GM04503 (cell line): ENCODE measurements at places on chromosomes 6 and 20.

GRCh38 chr20:32241807-32242206 is 34.1 kb downstream of the POFUT1 start:
- DNase-seq, result no peak

GRCh38 chr6:157967020-157967419 is 14.6 kb upstream of the SYNJ2 start:
- DNase-seq, result no peak

DNA sequence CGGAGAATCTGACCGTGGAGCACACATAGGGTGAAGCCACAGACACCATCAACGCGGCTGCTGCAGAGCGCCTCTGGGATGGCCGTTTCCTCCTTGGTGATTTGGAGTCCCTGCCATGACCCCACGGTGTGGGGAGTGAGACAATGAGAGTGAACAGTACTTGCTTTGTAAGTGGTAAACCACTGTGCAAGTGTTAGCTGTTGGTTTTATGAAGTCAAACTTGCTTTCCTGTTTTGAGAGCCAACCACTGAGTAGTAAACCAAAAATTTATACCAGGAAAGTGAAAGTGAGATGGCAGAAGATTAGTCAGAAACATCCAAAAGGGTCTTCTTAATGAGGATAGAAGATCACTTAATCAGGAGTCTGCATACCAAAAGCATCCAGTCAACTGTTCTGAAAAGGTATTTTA is 160.7 kb downstream of the FOXC1 start:
- DNase-seq, result no peak

DNA sequence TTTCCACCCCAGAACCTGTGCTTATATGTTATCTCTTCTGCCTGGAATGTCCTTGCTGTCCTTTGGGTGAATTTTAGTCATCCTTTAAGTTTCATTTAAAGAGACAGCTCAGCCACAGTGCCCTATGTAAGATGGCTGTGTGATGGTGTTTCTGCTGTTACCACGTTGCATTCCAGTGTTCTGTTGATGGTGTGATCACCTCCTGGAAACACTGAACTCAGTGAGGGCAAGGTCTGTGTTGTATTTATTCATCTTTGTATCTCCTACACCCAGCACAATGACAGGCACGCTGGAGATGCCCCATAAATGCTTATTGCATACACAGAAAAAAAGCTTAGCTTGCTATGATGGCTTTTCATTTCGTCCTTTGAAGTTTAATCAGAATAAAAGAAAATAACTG is 102.5 kb downstream of the MAP3K7 start:
- no peak for DNase-seq

DNA sequence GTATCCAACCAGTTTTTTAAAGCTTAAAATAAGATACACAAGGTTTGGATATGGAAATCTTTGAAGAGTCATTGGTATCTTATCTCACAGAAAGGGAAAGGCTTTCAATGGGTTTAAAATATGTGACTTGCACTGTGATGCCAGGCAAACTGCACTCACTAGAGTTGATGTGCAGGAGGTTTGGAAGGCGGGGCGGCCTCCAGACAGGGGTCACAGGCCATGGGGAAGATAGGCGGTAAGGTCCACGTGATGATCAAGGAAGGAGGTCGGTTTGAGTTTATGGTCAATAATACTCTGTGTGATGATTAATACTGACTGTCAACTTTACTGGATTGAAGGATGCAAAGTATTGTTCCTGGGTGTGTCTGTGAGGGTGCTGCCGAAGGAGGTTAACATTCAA is 9.5 kb upstream of the RAMACL start:
- DNase-seq, result no peak

GRCh38 chr20:55090286-55090685 is 614.9 kb downstream of the DOK5 start:
- DNase-seq, result no peak

DNA sequence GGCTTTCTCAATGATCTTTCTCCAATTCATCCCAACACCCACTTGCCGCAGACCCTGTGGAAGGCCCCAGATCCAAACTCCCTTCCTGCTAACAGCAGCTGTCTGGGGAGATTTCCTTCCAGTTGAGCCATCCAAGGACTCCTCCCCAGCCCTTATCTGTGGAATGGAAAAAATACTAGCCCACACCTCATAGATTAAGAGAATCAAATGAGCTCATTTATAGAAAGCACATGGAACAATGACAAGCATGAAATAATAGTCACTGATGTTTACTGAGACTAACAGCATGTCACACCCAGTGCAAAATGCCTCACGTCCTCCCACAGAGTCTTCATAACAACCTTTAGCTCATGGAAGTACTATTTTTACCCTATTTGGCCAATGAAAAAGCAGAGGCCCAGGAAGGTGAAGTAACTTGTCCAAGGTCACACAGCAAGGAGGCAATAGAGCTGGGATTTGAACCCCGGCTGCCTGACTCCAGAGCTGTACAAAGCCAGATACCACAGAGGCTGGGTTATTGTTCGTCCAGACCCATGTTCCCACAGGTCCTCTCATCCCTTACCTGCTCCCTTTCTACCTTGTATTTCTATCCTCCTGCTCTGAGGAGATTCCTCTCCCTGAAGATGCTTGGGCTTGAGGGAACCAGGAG is 23.4 kb upstream of the PTGIS start:
- no peak for DNase-seq

GRCh38 chr6:167833396-167833763 is 6.7 kb downstream of the AFDN start:
- DNase-seq, result no peak

DNA sequence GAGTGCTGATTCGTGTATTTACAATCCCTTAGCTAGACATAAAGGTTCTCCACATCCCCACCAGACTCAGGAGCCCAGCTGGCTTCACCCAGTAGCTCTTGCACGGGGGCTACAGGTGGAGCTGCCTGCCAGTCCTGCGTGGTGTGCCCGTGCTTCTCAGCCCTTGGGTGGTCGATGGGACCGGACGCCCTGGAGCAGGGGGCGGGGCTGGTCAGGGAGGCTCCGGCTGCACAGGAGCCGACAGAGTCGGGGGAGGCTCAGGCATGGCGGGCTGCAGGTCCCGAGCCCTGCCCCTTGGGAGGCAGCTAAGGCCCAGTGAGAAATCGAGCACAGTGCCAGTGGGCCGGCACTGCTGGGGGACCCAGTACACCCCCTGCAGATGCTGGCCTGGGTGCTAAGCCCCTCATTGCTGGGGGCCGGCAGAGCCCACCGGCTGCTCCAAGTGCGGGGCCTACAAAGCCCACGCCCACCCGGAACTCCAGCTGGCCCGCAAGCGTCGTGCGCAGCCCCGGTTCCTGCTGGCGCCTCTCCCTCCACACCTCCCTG is 48.9 kb upstream of the UST start:
- no peak for DNase-seq

GRCh38 chr6:139010674-139011073 is 17.9 kb upstream of the ABRACL start:
- DNase-seq, result no peak

DNA sequence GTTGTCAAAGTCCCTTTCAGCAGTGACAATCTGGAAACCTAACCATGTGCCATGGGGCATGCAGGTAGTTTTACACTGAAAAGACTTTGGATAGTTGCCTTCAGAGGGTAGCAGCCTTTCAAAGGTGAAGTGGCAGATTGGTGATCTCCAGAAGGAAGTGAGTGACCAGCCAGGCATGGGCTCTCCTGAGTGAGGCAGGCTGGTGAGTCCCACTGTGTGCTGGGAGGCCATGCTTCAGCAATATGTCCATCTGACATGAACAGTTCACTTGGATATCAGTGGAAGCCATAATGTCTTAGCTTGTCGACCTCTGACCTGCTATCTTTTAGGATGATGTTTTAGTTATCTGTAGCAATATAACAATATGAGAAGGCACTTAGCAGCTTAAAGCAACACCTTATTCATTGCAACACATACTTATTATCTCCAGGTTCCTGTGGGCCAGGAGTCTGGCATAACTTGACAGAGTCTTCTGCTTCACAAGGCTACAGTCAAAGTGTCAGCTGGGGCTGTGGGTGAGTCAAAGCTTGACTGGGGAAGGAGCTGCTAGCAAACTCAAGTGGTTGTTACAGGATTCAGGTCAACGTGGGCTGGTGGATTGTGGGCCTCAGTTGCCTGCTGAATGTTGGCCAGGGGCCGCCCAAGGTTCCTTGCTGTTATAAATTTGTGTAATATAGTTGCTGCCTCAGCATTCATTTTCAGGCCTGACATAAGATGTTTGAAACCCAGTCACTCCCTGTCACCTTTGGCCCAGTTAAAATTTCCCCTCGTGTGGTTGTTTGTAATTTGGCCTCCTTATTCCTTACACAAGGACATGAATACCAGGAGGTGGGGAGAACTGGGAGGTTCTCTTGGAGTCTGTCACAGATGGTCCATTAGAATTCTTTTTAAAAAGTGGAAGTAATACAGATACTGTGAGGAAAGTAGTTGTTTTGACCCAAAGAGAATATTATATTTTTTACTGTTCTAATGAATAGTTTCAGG is 100.2 kb downstream of the UST start:
- no peak for DNase-seq

DNA sequence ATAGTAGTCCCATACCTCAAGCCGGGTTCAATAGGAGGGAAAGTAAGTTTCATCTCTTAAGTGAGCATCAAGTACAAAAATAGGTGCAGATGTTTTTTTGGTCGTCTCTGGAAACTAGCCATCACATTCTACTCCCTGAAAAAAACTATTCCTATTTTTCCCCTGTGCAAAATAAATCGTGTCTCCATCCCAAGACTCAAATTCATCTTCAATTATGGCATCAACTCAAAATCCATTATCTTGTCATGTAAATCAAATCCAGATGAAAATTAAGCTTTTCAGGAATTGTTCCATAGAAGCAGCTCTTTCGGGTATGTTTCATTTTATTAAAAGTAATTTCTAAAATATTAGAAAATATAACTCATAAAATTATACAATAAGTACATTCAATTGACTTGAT is 1368.4 kb downstream of the GRIK2 start:
- DNase-seq, result no peak

- DNase-seq, result no peak
Observed at GRCh38 chr20:2606507-2607006, 45.9 kb upstream of the NOP56 start.

DNA sequence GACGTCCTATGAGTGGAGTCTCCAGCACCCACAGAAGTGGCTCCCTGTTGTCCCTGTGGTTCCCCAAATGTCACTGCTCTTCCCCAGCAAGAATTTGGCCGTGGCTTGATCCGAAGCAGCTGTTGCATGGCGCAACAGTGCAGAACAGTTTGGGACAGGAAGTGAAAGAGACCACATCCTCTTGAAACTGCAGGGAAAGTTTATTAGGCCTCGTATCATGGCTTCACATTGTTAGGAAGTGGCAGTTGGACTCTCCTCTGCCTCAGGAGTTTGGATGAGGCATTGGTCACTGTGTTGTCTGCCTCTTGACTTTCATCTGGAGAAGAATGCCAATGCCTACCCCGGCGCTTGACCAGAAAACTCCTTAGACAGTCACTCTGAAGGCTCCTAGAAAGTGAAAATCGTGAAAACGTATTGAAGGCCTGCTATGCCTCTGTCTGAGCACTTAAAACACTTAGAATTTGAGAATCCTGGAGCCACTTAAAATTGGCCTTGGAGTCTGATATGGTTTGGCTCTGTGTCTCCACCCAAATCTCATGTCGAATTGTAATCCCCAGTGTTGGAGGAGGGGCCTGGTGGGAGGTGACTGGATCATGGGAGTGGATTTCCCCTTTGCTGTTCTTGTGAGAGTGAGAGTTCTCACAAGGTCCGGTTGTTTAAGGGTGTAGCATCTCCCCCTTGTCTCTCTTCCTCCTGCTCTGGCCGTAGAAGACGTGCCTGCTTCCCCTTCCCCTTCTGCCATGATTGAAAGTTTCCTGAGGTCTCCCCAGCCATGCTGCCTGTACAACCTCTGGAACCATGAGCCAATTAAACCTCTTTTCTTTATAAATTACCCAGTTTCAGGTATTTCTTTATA is 334.9 kb upstream of the JARID2 start:
- DNase-seq, result no peak

DNA sequence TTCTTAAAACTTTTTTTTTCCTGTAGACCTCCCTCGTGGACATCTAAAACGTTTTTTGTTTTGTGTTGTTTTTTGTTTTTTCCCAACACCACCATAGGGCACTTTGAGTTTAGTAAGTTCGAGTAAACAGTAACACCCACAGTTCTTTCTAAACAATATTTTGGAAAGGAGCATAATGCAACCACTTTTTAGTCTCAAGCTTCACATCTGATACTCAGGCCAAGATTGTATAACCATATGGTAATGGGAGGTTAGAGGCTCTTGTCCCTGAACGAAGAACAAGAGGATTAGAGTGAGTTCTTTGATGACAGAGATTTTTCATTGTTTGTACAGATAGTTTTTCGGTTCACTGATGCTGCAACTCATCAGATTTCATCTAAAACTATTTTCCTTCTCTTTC is 144.6 kb downstream of the MTHFD1L start:
- no peak for DNase-seq

- DNase-seq, result no peak
Observed at GRCh38 chr6:55826941-55827340, 48.4 kb downstream of the BMP5 start.

GRCh38 chr6:129908858-129909257 is 47.7 kb upstream of the TMEM244 start:
- DNase-seq, result no peak

GRCh38 chr6:17281100-17281496 is at the start of gene RBM24:
TSS of gene RBM24 (plus strand) at chr6:17281361. CDS start at chr6:17281582, 221 bp downstream.
- no peak for DNase-seq

- peak; percentile 73 for DNase-seq
Observed at GRCh38 chr6:57262488-57262887, 40.4 kb upstream of the RAB23 start.

DNA sequence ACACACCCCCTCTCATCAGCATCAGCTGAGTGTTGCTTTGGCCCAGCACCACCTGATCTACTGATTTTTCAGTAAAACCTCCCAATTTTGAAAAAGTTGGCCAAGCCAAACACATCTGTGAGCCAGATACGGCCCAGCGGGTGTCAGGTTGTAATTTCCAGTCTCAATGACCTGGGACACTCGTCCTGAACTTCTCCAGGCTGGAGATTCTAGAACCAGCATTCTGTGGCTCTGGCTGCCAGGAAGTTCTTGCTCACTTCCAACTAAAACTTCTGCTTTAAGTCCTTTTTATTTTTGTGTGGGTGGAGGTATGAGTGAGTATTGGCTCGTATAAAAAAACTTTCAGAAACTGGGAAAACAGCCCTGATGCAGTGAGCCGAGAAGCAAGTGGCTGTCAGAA is 5.1 kb downstream of the KIAA1755 start:
- DNase-seq, result no peak

- no peak for DNase-seq
Observed at GRCh38 chr6:124223611-124224345, 420.1 kb downstream of the NKAIN2 start.
